ENCODE measurements at places on chromosomes 6 and 20.
A peak's percentile ranks its signal among the peaks of the same experiment; 100 is the strongest.

DNA sequence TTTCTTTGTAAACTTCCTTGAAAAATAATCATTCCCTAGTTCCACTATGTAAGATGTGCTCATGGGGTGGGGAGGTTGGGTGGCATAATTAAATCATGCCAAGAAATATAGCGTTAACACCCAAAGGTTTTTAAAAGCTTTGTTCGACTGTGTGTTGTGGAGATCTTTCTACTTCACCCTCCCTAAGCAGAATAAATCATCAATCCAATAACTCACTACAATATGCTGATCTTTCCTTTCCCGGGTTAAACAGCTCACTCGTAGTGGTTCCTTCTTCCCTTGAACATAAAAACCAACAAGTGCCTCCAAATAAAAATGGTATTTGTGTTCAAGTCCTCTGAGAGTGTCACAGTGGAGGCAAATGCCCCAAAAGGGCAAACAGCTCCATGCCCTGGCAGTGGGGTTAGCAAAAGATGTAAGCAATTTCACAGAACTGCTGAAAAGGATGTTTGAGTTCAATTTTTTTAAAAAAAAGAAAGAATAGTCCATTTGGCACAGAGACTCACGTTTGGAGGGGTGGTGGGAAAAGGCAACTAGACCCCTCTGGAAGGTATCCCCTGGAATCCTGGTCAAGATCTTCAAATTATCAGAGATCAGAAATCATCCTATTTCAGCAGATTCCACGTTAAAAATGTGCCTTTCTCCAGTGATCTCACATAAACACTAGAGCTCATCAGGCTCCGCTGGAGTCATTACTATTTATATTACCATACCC, 99.1 kb downstream of the TFAP2A start:
- no peak for DNase-seq

DNA sequence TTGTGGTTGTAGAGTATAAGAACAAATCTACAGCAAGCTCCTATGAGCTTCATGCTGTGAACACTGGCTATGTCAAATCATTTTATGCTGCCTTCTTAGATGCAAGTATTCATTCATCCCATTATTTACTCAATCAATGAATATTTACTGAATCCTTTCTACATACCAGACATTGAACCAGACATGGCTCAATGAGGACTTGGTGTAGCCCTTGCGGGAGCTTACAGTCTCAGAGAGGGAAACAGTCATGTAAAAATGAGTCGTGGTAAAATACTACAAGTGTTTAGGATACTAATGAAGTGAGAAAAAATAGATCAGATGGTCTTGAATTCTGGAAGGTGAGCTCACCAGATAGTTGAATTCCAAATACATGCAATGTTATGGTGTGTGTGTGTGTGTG, 44.8 kb upstream of the ENPP1 start:
- DNase-seq: no peak

DNA sequence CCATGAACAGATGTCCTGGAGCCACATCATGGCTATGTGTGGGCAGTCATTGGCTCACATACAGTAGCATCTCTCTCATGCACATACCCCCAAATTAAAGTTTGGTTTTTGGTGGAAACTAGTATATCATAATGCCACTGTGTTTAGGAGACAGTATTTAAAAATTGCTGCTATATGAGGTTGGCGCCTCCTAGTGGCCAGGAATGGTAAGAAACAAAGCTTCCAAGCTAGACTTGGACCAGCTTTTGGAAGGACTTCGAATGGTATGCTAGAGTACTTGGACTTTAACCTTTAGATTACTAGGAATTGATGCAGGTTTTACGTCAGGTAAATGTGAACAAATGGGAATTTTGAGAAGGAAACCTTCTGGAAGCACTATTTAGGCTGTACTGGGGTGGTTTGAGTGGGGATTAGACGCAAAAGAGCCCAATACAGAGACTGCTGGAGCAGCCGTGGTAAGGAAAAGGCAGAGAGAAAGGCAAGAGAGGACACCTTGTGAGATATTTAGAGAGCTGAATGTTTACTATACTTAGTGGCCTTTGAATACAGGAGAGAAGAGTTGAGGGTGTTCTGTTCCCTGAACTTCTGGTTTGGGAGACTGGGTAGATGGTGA, 23.8 kb downstream of the PRSS35 start:
- no peak for DNase-seq

DNA sequence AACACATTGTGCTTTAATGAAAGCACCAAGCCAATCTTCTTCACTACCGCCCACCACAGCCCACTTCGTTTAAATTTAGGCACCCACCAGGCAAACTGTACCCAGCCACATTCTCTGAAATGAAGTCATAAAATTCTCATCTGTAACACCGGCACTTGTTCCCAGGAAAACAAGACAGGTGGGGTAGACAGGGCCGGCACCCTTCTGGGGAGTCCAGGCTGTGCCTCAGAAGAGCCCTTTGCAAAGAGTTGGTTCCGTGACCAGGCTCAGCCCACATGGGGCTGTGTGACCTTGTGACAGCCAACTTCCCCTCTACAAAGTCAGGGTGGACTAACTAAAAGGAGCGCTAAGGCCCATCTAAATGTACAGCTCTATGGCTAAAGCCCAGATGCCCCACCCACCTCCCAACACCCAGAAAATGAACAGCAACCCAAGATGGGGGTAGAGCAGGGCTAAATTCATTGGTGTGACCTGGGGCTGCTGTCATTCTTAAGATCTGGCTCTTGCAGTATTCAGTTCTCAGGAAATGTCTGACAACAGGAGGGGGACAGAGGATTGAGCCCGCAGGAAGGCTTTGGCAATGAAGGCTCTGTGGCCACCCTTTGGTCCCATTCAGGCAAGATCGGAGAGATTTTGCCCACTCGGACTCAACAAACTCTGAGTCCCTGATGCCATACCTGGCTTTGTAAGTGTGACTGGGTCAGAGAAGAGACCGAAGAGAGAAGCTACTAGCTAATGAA, 56.7 kb downstream of the TRERF1 start:
- DNase-seq: no peak

DNA sequence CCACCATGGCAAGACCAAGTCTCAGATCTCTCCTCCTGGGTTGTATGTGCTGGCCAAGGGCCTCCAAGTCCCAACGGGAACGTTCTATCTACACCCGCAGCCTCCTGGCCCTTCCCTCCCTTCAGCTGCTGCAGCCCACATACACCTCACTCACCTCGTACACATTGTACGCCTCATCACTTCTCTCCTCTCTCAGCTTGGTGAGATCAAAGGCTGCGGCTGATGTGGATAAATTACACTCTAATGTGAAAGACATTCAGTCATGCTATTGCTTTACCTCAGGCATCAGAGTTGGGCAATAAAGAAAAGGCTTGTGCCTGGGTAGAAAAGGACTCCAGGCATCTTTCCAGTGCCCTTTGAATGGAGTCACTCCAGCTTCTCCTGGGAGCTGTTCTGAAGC, 135.3 kb upstream of the FOXQ1 start:
- no peak for DNase-seq

DNA sequence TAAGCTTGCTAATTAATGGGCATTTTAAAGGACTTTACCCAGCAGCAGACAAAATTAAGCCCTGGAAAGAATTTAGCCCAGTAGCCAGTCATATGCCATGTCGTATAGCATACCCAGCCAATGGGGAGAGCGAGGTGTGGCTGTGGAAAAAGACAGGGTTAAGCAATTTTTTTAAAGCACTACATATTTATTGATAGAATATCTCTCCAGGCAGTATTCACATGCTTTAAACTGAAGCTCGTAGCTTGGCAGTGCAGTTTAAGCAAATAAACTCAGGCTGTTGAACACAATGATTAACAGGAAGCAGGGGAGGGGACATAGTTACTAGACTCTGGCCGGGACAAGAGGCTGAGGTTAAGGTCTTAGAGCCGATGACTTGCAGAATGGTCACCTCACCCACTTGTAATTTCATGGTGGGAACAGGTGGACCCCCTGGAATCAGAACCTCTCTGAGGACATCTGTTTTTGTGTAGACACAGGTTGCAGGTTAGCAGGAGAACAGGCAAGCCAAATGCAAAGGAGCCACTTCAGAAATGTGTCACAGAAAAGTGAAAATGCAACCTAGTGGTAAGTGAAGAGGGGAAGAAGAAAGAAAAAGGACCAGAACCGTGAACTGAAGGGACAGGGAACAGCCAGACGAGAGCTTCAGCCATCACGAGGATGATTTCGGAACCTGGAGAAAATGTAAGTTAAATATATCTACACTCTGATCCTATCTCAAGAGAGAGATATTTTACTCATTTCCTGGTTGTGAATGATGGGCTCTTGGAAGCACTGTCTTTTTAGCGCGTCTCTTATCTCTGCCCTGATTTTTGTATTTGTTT, 7.2 kb downstream of the GCNT2 start:
- no peak for DNase-seq

DNA sequence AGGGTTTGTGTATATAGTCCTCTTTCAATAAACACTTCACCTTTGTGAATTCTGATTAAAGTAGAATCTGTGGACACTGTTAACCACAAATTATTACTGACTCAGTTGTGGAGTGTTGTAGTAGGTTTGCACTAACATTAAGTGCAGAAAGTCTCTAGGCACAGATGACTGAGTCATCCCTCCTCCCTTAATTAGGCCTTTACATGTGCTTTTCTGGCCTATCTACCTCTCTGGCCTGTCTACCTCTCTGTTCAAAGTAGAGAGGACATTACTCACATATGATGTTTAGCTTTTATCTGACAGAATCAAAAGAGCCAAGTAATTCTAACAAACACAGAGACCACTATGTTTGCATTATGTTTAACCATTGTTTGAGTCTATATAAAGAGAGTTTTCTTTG, 783.0 kb downstream of the TENT5A start:
- DNase-seq: peak; percentile 2

DNA sequence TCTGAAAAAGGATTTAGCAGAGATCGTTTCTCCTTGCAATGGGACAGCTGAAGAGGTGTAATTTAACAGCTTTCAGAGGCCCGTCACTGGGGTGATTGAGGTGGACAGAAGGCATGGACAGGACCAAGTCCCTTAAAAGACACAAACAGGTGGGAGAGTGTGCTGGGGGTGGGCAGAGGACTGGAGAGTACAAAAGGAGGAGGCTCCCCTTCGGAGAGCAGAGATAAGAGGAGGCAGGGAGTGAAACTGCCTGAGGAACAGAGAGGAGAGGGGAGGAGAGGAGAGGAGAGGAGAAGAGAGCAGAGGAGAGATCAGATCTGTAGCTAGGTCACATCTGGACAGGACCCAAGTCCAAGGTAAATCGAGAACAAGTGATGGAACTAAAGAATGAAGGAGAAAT, 48.6 kb upstream of the PKHD1 start:
- DNase-seq: no peak

DNA sequence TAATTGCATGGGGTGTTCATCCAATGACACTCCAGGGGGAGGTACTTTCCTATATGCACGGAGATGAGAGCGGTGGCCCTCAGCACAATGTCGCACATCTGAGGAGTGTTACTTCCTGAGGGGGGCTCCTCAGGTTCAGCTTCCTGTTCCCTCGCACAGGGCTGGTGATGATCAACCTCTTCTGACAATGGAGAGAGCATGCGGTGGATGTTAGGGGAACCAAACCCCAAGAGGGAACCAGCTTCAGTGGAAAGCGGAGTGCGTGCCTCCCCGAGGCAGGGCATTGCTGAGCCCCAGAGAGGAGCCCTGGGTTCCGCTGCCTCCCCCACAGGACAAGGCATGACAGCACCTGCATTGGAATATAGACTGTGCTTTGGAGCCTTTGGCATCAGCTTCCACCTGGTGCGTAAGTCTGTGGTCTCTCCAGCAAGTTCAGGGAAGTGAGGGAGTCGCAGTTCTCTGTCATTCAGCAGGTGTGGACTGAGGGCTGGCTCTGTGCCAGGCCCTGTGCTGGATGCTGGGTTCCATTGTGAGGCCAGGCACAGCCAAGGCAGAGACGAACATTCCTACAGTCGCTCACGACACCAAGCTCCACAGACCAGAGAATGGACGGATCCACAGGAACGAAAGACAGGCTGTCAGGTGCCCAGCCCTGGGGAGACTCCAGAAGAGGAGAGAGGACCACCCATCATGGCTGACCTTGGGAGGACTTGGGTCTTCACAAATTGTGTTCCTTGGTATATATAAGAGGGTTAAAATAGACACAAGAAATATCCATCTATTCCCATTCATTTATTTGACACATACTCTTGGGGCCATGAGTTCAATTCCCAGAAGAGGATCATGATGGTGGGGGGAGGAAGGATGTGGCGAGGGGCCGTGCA, 3.9 kb upstream of the ZNF831 start:
- DNase-seq: no peak

- DNase-seq: no peak
Measured at GRCh38 chr20:3783068-3783489, 1.8 kb upstream of the SPEF1 start.

DNA sequence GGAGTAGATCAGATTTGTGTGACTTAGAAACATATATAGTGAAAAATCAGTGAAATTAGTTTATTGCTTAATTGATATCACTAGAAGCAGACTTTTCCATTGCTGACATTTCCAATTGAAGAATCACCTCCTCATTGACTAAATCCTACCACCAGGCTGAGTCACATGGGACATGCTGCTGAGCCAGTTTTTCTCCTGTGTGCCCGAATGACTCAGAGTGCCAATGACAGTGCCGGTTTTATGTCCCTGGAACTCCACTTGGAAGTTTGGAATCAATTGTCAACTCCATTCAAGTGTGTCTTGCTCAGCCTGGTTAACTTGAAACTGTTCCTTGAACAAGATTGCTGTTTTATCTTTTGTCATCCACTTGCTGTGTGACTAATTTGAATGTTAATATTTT, 316.1 kb upstream of the PRDM1 start:
- DNase-seq: no peak

DNA sequence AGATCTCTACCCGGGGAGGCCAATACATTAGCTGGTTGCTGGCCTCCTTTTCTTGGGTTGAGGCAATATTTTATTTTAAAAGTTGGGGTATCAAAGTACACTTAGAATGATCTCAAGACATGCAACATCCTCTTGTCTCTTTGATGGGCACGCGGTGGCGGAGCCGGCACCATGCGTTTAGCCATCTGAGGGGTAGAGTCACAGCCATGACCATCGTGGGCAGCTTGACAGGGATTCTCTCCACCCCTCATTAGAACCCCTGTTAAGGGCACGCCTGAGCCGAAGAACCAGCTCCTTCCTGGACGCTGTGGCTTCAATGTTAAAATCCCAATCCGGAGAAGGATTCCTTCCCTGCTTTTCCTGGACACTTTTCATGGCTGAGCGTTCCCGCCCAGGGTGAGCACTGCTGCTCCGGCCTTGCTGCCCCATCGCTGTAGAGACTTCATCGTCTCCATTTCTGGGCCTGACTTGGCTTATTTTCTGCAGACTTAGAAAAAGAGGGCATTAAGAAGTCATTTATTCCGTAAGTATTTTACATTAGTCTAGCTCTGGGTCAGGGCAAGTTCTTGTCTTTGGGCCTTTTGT, 142.7 kb upstream of the CDH4 start:
- no peak for DNase-seq

All from fibroblast of skin of left quadriceps (primary cell).